ENCODE measurements at places on chromosomes 11 and 22. TPM values are rescaled to one million over a fixed set of nuclear protein-coding genes. Genes with fewer than 3 reads are reported as not detected.
A peak's percentile ranks its signal among the peaks of the same experiment; 100 is the strongest.

The ENTHD1 gene
- polyA plus RNA-seq: not detected

The SCUBE2 gene
- 35.4 TPM for polyA plus RNA-seq

The TSPAN18 gene
- polyA plus RNA-seq: 58.7 TPM

The IFITM10 gene
- 0.97 TPM for polyA plus RNA-seq

- DNase-seq: peak; percentile 66
Measured at GRCh38 chr11:131178596-131178995, 191.8 kb upstream of the NTM start.

- no peak for DNase-seq
Measured at GRCh38 chr11:113168354-113169342, 145.7 kb upstream of the TTC12 start.

- no peak for DNase-seq
Measured at GRCh38 chr11:91261513-91261912, 963.1 kb upstream of the FAT3 start.

- no peak for DNase-seq
Measured at GRCh38 chr11:91835051-91835560, 389.5 kb upstream of the FAT3 start.

Measured in muscle of back (tissue), 13 donors.